ENCODE measurements at places on chromosomes 7 and 10. TPM values are rescaled to one million over a fixed set of nuclear protein-coding genes. Genes with fewer than 3 reads are reported as not detected.
A peak's percentile ranks its signal among the peaks of the same experiment; 100 is the strongest.

TMEM229A gene
- total RNA-seq = not detected

- DNase-seq = no peak
- H3K36me3 ChIP-seq = no peaks in the 10 kb centered on the region
- peaks cover 3% of the 10 kb centered on the region for H3K27me3 ChIP-seq
- H3K4me3 ChIP-seq = no peak overlapping the region
- H3K27ac ChIP-seq = no peak overlapping the region
- peaks cover 27% of the 10 kb centered on the region for H3K4me1 ChIP-seq
These were observed 48.3 kb upstream of the RPA3 start for GRCh38 chr7:7766671-7767070.

SPACDR gene
- 2.9 TPM for total RNA-seq

DNA sequence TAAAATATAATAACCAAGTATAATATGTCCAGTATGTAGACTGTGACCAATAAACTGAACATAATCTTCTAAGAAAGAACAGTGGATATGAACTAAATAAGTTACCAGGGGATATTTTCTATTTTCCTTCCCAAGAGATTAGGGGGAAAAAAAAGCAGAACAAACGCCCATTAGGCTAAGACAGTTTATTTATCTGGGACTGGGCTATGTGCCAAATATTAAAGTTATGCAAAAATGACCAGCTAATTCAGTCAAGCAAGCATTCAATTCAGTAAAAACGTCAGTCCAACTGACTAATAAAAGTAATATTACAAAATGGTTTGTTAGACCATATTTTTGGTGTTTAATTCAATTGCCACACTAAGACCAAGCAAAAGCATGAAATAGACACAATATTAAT lies 122.2 kb downstream of the TSPAN12 start:
- no peak overlapping the region for H3K27ac ChIP-seq
- H3K4me3 ChIP-seq = no peak overlapping the region
- no peaks in the 10 kb centered on the region for H3K36me3 ChIP-seq
- no peak for DNase-seq

DNA sequence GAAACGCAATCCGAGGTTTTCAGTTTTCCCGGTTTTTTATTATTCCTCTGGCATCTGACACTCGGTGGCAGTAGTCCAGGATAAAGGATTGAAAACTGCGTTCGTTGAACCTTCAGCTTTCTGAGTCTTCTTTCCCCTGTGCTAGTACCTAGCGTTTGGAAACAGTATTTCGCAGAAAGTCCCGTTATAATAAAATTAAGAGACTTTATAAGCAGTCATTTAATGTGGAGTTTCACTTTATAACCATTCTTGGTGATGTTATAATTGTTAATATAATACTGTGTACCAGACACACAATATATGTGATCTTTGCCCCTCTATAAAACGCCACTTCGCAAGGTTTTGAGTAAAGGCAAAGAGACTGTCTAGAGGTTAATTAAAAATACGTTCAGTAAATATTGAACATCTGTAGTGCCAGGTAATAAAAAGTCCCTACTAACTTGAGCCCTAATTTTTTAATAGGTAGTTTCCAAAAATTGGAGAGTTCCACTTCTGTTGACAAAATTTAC lies 874 bp downstream of the CISD1 start:
- no peak for DNase-seq
- H3K27ac ChIP-seq = peak overlapping the region; percentile 98
- H3K27me3 ChIP-seq = no peaks in the 10 kb centered on the region
- peaks cover 36% of the 10 kb centered on the region for H3K4me1 ChIP-seq

SPAG6 gene
- 0.18 TPM for total RNA-seq

- no peak overlapping the region for H3K27ac ChIP-seq
- no peak overlapping the region for H3K4me3 ChIP-seq
These were observed 458.6 kb downstream of the INHBA start for GRCh38 chr7:41244246-41244645.

- DNase-seq = no peak
- H3K4me3 ChIP-seq = peak overlapping the region; percentile 13
- peaks cover 48% of the 10 kb centered on the region for H3K27me3 ChIP-seq
These were observed 19.7 kb upstream of the VPS37D start for GRCh38 chr7:73647725-73648592.

- peak; percentile 38 for DNase-seq
- H3K4me1 ChIP-seq = peaks cover 8% of the 10 kb centered on the region
- no peaks in the 10 kb centered on the region for H3K27me3 ChIP-seq
- H3K27ac ChIP-seq = no peak overlapping the region
- H3K36me3 ChIP-seq = no peaks in the 10 kb centered on the region
These were observed 10.6 kb downstream of the GPR146 start for GRCh38 chr7:1054861-1055450.

GRCh38 chr10:98096316-98096715 lies 38.1 kb upstream of the R3HCC1L start:
- H3K27me3 ChIP-seq = peaks cover 2% of the 10 kb centered on the region
- H3K36me3 ChIP-seq = no peaks in the 10 kb centered on the region
- no peaks in the 10 kb centered on the region for H3K4me1 ChIP-seq
- no peak overlapping the region for H3K4me3 ChIP-seq
- no peak for DNase-seq

DNA sequence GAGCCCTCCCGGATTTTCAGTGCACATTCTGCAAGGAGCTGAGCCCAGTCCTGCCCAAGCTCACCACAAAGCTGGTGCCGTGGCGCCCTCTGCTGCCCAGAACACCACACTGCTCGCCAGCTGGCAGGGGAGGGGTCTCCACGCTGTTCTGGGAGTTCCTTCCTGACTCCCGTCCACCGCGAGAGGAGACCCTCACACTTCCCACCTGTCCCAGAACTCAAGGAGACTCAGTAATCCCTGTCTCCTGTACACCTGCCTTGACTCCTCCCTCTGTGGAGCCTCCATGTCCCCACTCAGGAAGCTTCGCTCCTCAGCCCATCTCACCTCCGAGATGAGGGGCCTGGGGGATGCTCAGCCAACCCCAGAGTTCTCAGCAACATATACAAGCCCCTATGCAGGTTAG lies 11.3 kb downstream of the C10orf105 start:
- H3K4me1 ChIP-seq = peaks cover 27% of the 10 kb centered on the region
- H3K4me3 ChIP-seq = no peak overlapping the region
- no peaks in the 10 kb centered on the region for H3K36me3 ChIP-seq
- no peaks in the 10 kb centered on the region for H3K27me3 ChIP-seq

DNA sequence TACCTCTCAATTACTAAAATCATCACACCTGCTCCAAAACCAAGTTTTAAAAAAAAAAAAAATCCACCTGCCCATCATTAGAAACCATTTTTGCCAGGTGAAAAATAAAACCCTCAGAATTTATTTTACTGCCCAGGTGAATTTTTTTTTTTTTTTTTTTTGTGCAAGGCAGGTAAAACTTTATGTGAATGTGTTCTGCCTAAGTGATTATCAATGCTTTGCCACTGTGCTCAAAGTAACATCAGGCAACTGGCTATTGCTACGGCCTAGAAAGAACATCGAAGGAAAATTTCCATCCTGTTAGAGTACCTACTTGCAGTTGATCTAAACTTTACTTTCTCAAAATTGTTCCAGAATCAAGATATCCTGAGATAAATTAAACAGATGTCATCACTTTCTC lies 512.1 kb downstream of the PARD3 start:
- H3K4me3 ChIP-seq = no peak overlapping the region
- no peak for DNase-seq
- peaks cover 5% of the 10 kb centered on the region for H3K4me1 ChIP-seq
- H3K27me3 ChIP-seq = no peaks in the 10 kb centered on the region
- H3K36me3 ChIP-seq = no peaks in the 10 kb centered on the region

DNA sequence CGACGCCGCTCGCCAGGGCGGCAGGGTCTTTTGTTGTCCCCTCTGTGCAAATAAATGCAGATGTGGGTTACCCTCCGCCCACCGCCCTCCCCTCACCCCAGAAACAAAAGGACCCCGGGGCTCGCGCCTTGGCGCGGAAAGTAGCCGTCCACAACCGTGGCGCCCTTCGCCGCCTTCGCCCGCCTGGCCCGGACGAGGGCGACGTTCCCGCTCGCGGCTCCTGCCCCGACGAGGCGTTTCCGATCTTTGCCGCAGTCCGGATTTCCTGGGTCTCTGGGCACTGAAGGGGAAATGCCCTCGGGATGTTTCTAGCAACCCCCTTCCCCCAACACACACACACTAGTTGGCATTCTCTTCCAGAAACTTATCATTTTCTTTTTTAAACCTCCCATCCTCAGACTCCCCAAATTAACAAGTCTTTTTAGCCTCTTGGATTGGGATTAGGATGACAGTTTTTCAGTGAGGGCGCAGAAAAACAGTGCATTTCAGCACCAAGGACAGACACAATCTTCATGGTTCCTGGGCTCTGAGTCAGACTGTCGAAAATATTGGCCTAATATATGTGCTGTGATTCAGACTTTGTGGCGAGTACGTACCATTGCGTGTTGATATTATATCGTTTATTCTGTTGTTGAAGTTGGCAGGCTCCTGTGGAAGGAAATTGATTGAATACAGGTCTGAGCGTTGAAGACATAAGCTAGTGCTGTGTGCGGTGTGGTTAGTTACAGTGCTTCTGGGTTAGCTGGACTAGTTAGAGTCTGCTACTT lies 771 bp downstream of the PHYHIPL start:
- H3K4me3 ChIP-seq = no peak overlapping the region
- peaks cover 13% of the 10 kb centered on the region for H3K27me3 ChIP-seq
- H3K36me3 ChIP-seq = no peaks in the 10 kb centered on the region
- no peak for DNase-seq

- H3K27me3 ChIP-seq = no peaks in the 10 kb centered on the region
- H3K4me1 ChIP-seq = peaks cover 42% of the 10 kb centered on the region
- peak overlapping the region; percentile 93 for H3K4me3 ChIP-seq
- peaks cover 16% of the 10 kb centered on the region for H3K36me3 ChIP-seq
- H3K27ac ChIP-seq = peak overlapping the region; percentile 93
These were observed 559 bp downstream of the VTI1A start for GRCh38 chr10:112447620-112447928.

SLC39A12 gene
- total RNA-seq = not detected

DNA sequence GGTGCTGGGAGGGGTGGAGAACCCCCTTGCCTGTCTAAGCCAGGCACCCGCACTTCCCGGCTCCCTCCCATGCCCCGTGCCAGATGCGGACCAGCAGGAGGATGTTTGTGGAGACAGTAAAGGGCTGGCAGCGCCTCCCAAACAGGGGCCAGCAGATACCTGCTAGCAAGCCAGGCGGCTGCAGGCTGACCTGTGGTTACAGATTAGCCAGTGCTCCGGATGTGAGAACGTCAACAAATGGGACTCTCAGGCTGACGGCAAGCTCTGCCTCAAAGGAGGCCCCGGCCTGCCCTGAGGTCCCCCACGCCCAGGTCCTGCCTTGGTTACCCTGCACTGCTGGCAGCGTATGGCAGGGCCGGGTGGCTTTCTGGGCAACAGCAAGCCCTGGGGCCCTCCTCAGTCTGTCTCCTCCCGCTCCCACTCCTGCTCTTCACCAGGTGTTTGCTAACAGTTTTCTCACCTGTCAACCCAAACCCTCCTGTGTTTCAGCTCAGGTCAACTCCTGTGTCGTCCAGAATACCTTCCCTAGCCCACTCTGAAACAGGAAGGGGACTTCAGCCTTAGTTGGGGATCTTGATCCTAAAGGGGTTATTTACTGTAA lies 85.4 kb downstream of the NEURL1 start:
- peaks cover 14% of the 10 kb centered on the region for H3K27me3 ChIP-seq
- peaks cover 1% of the 10 kb centered on the region for H3K36me3 ChIP-seq
- DNase-seq = no peak
- H3K4me3 ChIP-seq = no peak overlapping the region
- H3K27ac ChIP-seq = no peak overlapping the region

AKR1C8 gene
- 0.22 TPM for total RNA-seq

- no peak overlapping the region for H3K27ac ChIP-seq
- H3K36me3 ChIP-seq = peaks cover 35% of the 10 kb centered on the region
- no peaks in the 10 kb centered on the region for H3K27me3 ChIP-seq
- DNase-seq = no peak
- H3K4me3 ChIP-seq = no peak overlapping the region
These were observed 174.9 kb downstream of the GALNT11 start for GRCh38 chr7:152200395-152200794.

- no peaks in the 10 kb centered on the region for H3K27me3 ChIP-seq
- no peak overlapping the region for H3K4me3 ChIP-seq
- DNase-seq = no peak
- H3K27ac ChIP-seq = no peak overlapping the region
These were observed 57.2 kb downstream of the MAD1L1 start for GRCh38 chr7:2175514-2175913.

GRCh38 chr7:44985900-44986217 lies 7.0 kb upstream of the MYO1G start:
- peak overlapping the region; percentile 99 for H3K27ac ChIP-seq
- peak overlapping the region; percentile 98 for H3K4me3 ChIP-seq
- H3K4me1 ChIP-seq = peaks cover 70% of the 10 kb centered on the region
- no peak for DNase-seq
- no peaks in the 10 kb centered on the region for H3K27me3 ChIP-seq

DNA sequence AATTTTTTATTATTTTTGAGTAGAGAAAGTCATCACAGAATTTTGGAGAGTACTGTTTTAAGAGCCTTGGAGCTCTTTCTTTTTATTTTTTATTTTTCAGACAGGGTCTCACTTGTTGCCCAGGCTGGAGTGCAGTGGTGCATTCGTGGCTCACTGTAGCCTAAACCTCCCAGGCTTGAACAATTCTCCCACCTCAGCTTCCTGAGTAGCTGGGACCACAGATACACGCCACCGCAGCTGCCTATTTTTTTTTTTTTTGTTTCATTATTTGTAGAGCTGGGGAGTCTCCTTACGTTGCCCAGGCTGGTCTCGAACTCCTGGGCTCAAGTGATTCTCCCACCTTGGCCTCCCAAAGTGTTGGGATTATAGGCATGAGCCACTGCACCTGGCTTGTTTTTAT lies 10.6 kb downstream of the CPA4 start:
- H3K27ac ChIP-seq = no peak overlapping the region
- DNase-seq = no peak
- no peak overlapping the region for H3K4me3 ChIP-seq
- no peaks in the 10 kb centered on the region for H3K4me1 ChIP-seq

- no peak overlapping the region for H3K27ac ChIP-seq
- H3K36me3 ChIP-seq = no peaks in the 10 kb centered on the region
- H3K27me3 ChIP-seq = no peaks in the 10 kb centered on the region
- DNase-seq = no peak
- no peak overlapping the region for H3K4me3 ChIP-seq
- H3K4me1 ChIP-seq = no peaks in the 10 kb centered on the region
These were observed 36.8 kb upstream of the ADAM12 start for GRCh38 chr10:126425032-126425431.

EGFR gene
- 0.10 TPM for total RNA-seq

- H3K27me3 ChIP-seq = peaks cover 33% of the 10 kb centered on the region
- H3K27ac ChIP-seq = no peak overlapping the region
- no peak for DNase-seq
- peak overlapping the region; percentile 37 for H3K4me3 ChIP-seq
- no peaks in the 10 kb centered on the region for H3K4me1 ChIP-seq
- H3K36me3 ChIP-seq = no peaks in the 10 kb centered on the region
These were observed 604 bp upstream of the SHTN1 start for GRCh38 chr10:117005527-117006055.

CREB5 gene
- not detected for total RNA-seq

DNA sequence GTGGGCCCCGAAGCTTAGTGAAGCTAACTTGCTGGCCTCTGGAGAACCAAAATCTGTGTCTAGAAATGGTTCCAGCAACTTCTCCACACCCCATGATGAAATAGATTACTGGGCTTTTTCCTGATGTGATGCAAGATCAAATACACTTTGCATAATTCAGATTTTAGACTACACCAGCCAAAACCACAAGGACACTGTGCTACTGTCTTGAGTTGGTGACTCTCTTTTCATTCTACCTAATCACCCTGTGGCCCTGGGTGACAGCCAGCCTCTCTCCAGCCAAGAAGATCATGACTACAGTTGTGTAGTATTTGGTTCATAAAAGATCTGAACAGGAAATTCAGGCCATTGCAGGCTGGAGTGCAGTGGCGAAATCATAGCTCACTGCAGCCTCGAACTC lies 22.2 kb downstream of the AZGP1 start:
- no peaks in the 10 kb centered on the region for H3K4me1 ChIP-seq
- H3K4me3 ChIP-seq = no peak overlapping the region
